NCI-H82 (cell line): ENCODE measurements at places on chromosomes 13 and 19.
A peak's percentile ranks its signal among the peaks of the same experiment; 100 is the strongest.

- peak; percentile 55 for DNase-seq
Observed at GRCh38 chr13:51291341-51291740, 48.1 kb upstream of the SERPINE3 start.

- DNase-seq = no peak
Observed at GRCh38 chr13:90238413-90238812, 1109.1 kb upstream of the MIR17HG start.

- peak; percentile 52 for DNase-seq
Observed at GRCh38 chr13:102847272-102848234, 1.7 kb downstream of the ERCC5 start.

GRCh38 chr19:16369664-16370576 is 45.3 kb downstream of the KLF2 start:
- no peak for DNase-seq

- DNase-seq = no peak
Observed at GRCh38 chr19:32017176-32017953, 328.0 kb upstream of the ZNF507 start.

GRCh38 chr13:79716191-79716590 is 235.2 kb downstream of the NDFIP2 start:
- DNase-seq = no peak

- DNase-seq = no peak
Observed at GRCh38 chr19:1280636-1281568, 4.8 kb upstream of the EFNA2 start.

- DNase-seq = no peak
Observed at GRCh38 chr19:7874897-7875273, 695 bp upstream of the PRR36 start.

GRCh38 chr13:33794576-33794975 is 23.4 kb upstream of the RFC3 start:
- DNase-seq = peak; percentile 37

DNA sequence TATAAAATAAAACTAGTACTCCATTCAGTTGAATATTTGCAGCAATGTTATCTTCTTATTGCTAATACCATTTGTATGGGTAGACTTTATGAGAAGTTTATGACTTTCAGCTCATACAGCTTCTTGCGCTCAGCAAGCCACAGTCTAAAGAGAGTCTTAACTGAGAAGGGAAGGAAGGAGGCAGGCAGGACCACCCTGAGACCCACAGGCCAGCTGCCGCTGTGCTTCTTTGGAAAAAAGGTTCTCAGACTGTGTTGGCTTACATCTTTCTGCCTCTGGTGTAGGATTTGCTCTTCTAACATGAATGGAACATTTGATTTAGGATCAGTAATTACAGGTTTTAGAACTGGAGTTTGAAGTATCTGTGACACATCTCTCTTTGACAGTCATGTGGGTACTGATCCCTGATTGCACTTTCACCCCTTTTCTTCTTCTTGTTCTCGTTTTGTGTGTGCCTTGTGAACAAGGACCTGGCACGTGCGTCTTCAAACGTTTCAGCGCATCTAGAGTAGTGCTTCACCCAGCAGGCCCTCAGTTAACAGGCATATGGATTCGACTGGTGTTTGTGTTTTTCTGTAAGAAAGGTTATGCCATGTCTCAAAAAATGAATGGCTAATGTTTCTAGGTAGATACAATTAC is 7.1 kb upstream of the GPR18 start:
- no peak for DNase-seq

- DNase-seq = no peak
Observed at GRCh38 chr13:29722415-29722814, 126.9 kb upstream of the SLC7A1 start.

DNA sequence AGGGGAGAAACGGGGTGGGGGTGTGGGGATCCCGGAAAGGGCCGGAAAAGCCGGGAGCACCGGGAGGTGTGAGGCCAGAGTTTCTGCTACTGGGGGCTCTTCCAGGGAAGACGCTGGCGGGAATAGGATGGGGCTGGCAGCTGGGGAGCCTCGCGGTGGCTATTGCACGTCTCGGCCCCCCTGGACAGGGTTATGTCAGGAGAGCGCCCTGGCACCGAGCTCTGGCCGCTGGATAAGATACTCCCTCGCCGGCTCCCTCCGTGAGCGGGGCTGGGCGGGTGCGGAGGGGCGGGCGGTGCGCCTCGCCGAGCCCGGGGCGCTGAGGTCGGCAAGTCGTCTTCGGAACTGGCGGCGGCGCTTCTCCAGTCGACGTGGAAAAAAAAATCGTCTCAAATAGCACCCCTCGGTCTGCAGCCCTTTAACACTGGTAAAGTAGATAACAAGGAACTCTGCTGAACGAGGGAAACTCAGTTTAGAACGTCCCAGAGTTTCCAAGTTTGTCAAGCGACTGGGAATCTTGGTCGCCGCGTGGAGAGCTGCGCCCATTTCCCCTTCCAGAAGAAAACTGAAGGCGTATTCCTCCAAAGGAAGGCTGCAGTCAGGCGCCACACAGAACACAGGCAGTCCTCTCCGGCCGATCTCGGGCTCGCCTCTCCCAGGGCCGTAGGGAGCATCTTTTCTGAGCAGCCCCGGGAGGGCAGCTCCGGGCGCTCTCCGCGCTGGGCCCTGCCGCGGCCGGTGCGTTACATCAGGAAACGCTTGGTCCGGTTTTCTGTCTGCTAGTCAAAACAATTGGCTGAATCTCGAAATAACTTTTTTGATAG is 115.1 kb downstream of the KCNRG start:
- peak; percentile 22 for DNase-seq

- no peak for DNase-seq
Observed at GRCh38 chr13:24931450-24932251, 164.3 kb upstream of the PABPC3 start.

GRCh38 chr13:58542530-58542929 is 911.0 kb downstream of the PCDH17 start:
- no peak for DNase-seq

DNA sequence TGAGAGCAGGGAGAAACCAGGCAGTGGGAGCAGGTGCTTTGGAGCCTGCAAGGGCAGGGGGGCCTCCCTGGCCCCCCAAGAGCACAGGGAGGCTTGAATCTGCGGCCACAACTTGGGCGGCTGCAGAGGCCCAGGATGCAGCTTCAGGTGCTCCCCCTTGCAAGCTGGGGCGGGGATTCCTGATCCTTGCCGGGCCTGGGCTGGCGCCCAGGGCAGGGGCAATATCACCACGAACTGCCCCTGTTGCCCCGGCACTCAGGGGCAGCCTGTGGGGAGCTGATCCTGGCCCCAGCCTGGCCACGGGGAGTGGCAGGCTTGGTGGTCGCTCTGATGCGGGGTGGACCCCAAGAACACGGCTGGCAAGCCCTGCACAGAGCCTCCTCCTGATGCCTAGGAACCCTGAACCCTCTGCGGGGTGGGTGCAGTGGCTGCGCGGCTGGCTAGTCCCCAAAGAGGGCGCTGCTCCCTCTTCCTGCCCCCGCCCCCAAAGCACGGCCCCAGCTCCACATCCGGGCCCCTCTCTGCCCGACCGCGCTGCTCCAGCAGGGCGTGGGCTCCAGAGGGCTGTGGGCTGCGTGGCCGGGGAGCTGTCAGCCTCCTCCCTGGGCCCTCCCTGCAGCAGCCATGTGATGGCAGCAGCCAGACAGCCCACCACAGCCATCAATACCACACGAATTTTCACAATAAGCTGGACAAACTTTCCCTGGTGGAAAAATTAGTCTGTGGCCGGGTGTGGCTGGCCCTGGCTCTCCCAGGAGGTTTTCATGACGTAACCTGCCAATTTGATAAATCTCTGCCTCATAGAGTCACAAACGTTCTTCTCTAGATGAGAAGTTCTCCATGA is 21.0 kb downstream of the TNFSF9 start:
- peak; percentile 24 for DNase-seq

- DNase-seq = no peak
Observed at GRCh38 chr13:29674532-29674931, 79.0 kb upstream of the SLC7A1 start.

DNA sequence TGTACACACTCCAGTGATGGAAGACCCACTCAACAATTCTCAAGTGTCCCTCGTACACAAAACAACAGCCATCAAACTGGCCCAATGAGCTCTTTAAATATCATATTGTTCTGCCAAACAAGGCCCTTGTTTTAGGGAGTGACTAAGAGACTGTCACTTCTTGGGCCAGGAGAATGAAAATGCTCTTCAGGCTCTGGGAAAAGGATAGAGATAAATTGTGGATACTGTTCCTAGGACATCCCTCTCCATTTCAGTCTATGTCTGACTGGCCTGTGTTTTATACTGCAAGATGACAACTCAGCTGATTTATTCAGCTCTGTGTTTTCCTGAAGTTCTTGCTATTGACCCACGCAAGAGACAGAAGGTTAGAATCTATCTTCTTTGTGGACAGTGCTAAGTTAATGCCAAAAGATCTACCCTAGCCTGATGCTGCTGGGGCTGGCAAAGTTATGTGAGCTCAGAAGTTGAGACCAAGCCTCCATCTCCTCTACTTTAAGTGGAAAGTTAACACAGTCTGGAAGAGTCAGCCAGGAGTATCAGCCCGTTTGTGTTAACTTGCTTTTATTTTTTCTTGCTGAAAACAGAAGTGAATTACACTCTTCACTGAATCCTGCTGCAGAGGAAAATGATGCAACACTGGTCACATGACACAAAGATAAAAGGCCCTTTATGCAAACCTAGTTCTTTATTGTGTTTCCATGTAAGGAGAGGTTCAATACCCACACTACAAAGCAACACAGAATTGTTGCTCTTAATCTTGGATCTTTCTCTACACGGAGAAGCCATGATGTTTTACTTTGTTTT is 14.6 kb downstream of the FRY start:
- no peak for DNase-seq

DNA sequence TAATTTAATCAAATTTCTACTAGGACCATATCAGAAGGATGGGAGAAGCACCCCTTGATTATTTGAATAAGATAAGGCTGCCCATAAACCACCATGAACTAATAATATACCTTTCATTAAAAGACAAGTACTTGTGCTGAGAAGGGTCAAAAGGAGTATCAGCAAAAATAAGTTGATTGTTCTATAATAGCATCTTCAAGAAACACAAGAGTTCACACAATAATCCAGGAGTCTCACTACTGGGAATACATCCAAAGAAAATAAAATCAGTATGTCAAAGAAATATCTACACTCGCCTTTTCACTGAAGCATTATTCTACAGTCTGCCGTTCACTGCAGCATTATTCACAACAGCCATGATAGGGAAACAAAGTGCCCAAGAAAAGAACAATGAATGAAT is 1310.1 kb upstream of the PCDH9 start:
- no peak for DNase-seq

DNA sequence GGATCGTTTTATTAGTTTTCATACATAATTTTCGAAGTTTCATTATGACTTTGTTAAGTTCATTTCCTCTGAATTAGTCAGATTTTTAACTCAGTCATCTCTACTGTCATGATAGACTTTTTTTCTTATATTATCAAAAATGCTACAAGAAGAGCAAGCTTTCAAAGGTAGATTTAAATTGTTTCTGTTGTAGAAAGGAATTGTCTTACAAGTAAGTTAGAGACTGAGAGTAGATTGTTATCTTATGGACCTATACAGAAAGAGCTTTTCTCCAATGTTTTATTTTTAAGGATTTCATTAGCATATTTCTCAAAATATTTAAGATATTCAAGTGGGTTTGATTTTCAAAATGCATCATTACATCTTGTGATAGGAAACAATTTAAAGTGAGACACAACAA is 2.7 kb downstream of the MAB21L1 start:
- no peak for DNase-seq

- DNase-seq = no peak
Observed at GRCh38 chr13:95136638-95137037, 164.6 kb downstream of the ABCC4 start.

- DNase-seq = peak; percentile 29
Observed at GRCh38 chr19:35718345-35719041, 690 bp downstream of the KMT2B start.

- no peak for DNase-seq
Observed at GRCh38 chr19:16509141-16510061, 13.2 kb downstream of the C19orf44 start.

DNA sequence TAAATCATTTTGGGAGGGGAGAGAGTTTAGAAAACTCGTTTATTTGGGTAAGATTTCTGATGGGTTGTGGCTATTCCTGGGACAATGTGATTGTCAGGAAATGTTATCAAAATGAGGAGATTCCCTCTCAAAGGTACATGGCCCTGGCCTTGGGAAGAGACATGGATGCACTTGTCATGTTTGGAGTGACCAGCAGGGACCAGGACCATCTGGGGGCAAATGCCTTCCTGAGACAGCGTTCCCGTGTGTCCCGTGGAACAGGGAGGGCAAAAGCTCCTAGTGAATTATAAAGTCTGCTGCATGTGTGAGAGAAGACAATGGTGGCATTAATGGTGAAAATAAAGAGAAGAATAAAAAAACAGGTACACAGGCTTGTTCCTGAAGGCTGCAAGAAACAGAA is 317.3 kb downstream of the ZNF536 start:
- peak; percentile 70 for DNase-seq

DNA sequence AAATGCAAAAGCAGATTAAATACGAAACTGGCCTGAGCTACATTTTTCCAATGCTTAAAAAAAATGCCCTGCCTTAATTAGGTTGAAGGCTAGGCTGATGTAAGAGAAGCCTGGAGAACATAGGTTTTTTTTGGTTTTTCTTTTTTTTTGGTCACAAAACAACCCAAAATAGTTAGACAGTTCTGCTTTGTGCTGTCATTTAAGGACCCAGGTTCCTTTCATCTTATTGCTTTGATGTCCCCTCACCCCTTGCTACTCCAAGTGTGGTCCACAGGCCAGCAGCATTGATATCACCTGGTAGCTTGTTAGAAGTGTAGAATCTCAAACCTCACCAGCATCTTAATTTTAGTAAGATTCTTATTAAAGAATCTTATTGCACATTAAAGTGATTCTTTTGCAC is 14.4 kb downstream of the TDRD3 start:
- DNase-seq = no peak

DNA sequence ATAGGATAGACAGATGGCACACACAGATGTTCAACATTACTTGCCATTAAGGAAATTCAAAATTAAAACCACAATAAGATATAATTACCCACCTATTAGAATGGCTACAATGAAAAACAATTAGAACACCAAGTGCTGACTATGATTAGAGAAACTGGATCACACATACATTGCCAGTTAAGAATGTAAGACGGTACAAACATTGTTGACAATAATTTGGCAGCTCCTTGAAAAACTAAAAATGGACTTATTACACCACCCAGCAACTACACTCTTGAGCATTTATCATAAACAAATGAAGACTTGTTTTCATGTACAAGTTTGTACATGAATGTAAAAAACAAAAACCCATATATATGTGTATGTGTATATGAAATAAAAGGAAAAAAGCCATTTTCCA is 13.7 kb downstream of the ZNF461 start:
- no peak for DNase-seq

DNA sequence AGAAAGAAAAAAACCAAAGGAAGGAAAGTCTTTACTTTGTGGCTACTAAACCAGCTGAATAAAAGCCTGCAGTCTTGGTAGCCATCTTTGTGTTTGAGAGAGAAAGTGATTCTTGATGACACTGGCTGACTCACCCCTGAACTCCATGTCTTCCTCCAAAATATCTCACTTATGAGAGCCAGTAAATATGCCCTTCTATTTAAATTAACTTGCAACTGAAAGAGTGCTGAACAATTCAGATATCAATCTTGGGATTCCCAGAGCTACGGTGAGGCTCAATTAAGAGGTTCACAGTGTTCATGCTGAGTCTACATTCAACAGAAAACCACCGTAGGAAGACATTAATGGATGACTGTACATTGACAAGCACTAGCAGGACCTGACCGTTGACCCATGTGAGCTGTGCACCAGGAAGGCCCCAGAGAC is 57.9 kb downstream of the KCTD12 start:
- no peak for DNase-seq
